ENCODE measurements at places on chromosomes 5 and 9.
A peak's percentile ranks its signal among the peaks of the same experiment; 100 is the strongest.

GRCh38 chr5:76999451-76999850, 30.8 kb upstream of the AGGF1 start:
- peak; percentile 67 for DNase-seq

- no peak for DNase-seq
Observed at GRCh38 chr5:83149671-83150070, 72.3 kb downstream of the XRCC4 start.

DNA sequence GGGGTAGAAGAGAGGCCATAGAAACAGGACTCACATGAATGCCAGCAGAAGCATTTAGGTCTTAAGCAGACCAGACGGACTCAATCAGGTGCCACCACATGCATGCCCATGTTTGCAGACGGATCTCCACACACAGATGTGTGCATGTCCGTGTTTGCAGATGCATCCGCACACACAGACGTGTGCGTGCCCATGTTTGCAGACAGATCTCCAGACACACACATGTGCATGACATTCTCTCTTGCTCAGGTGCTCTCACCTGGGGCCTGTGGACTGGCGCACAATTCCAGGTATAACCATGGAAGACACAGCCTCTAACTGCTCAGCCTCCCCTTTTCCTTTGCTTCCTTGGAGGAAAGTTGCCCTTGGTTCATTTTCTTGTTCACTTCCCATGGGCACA, 148.3 kb downstream of the CACNA1B start:
- no peak for DNase-seq

GRCh38 chr5:176697934-176698538, 50.8 kb downstream of the TSPAN17 start:
- no peak for DNase-seq

- DNase-seq: peak; percentile 34
Observed at GRCh38 chr5:139246394-139246793, 47.1 kb upstream of the MATR3 start.

- DNase-seq: peak; percentile 65
Observed at GRCh38 chr5:923281-923873, 30.7 kb downstream of the TRIP13 start.

- no peak for DNase-seq
Observed at GRCh38 chr9:17631396-17631795, 52.5 kb downstream of the SH3GL2 start.

DNA sequence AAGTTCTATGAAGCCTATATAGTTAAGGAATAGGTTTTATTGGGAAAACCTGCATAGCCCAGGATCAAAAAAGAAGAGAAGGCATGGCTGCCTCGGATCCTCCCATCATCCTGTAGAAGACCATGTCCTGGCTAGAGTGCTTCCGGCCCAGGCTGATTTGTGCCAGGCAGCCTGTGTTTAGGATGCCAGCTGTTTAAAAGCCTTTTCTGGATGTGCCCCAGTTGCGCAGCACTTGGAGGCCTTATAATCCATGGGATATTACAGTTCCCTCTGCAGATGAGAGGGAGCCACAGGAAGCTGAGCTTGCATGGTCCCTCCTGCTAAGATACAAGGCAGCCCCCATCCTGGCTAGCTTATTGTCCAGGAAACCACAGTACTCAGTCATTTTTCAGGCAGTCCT, 97.9 kb downstream of the CHSY3 start:
- no peak for DNase-seq

DNA sequence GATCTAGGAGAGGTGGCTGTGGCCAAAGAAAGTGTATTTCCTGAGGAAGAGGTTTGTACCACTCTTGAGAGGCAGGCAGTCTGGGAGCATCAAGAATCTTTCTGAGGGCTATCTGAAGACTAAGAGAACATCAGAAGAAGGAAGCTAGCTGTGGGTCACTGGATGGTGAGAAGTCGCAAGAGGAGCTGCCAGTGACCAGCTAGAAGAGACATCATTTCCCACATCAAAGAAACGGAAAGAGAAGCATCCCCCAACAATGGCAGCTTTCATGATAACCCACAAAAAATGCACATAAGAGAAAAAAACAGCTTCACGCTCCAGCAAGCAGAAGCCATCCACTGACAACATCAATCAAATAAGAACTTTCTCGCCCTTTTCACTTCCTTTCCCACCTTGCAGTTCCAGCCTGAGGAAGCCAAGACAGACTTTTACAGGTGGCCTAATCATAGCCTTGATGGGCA, 25.0 kb upstream of the CEP78 start:
- DNase-seq: no peak

DNA sequence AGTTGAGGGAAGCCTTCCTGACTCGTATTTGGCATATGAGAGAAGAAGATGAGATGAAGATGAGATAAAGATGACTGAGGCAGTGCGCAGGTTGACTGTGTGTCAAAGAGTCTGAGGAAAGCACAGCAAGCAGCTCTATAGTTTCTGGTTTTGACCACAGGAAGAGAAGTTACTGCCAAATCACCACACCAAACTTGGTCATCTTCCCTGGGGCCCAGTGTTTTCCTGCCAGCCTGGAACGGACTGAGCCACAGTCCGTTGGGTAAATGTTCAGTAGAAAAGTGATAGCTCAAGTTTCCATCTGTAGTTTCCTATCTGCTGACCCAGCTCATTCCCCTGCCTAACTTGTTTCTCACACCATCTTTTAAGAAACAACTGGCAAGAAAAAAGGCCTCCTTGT, 80.7 kb upstream of the ADAMTS19 start:
- no peak for DNase-seq

GRCh38 chr5:41115281-41115680, 44.1 kb upstream of the MROH2B start:
- DNase-seq: peak; percentile 84

DNA sequence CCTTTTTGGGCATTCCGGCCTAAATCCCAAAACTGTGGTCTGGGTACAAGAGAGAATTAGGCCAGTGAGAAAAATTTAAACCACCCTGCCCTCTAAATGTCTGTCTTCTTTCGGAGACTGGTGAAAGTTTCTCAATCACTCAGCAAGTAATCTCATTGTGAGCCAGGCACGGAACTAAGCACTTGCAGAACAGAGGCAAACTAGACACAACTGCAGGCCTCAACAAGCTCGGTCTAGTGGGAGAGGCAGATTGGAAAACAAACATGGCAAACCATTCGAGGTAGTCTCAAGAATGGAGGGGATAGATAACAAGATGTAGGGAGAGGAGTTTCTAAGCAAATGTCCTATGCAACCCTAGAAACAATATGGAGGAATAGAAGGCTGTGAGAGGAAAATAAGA, 8.9 kb upstream of the C5orf58 start:
- no peak for DNase-seq

GRCh38 chr5:132468656-132469379, 21.8 kb downstream of the IRF1 start:
- DNase-seq: no peak

DNA sequence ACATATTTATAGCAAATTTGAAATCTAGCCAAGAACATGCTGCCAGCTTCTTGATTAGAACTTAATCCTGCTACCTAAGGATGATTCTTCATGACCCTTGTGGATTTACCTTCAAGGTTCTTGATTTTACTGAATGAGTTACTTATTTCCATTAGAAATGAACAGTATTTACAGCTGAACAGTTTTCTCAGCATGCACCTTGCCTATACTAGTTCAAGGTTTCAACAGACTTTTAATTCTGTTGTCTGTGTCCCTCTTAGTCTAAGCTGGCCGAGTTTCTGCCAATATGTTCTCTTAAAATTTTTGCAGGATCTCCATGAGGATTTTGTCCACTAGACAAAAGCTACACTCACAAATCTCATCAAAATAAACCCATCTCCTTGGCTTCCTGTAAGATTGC, 188.8 kb upstream of the ST8SIA4 start:
- DNase-seq: no peak

GRCh38 chr5:145629047-145629446, 206.1 kb downstream of the PRELID2 start:
- no peak for DNase-seq

DNA sequence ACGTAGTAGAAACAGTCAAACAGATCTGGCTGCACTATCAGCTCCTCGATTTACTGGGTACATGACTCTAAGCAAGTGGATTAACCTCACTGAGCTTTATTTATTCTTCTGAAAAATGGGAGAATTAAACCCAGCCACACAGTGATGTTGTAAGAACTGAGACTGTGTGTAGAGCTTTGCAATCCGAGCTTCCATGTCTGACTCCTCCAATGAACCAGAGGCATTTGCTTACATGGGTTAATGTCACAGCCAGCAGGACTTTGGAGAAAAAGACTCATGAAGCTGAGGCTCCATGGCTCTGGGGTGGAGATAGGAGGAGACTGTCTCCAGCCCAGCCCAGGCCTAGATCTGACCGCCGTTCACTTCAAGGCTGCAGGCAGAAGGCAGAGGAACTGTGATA, 201.3 kb downstream of the CDK5RAP2 start:
- DNase-seq: no peak

DNA sequence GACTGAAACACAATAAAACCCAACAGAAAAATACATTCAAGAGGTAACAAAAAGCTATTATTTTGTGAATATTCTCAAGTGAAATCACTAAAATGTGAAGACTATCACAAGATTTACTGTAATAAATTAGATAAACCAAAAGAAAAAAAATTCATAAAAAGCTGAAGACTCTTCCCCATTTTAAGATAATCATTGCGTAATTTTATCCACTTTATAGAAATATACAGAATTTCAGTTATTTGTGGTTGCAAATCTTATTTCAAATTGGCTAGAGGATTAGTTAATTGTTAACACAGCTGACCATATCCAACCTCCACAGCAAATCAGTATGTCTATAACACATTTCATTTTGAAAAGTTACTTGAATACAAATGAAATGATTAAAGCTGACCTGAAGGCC, 7.7 kb upstream of the TMEM267 start:
- no peak for DNase-seq

GRCh38 chr5:91206734-91207133, 176.4 kb downstream of the ARRDC3 start:
- DNase-seq: peak; percentile 75
